Natural killer cell treated with Interleukin-12 subunit alpha and Interleukin-12 subunit beta and Interleukin-15 and Interleukin-18, amount 100 ng/mL, for 72 hours (primary cell): ENCODE measurements at places on chromosomes 6 and 20. TPM values are rescaled to one million over a fixed set of nuclear protein-coding genes. Genes with fewer than 3 reads are reported as not detected.

DNA sequence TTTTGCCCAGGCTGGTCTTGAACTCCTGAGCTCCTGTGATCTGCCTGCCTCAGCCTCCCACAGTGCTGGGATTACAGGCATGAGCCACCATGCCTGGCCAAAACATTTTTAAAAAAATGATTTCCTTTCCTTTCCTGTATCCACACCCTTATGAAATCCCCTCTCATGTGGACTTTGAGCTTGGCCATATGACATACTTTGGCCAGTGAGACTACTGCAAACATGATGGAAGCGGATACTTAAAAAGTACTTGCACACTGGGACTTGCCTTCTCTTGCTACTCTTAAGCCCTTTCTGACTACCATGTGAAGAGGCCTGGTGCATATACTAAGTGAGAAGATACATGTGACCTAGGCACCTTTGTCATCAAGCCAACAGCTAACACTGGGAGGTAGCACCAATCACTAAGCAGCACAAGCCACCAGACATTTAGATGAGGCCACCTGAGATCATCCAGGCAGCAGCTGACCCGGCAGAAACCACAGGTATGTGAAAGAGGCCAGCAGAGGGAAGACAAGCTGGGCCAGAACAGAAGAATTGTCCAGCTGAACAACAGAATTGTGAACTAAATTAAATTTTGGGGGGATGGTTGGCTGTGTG, 78.5 kb upstream of the HDAC2 start:
- H3K4me1 ChIP-seq, result no peaks in the 10 kb centered on the region
- DNase-seq, result no peak
- H3K27me3 ChIP-seq, result no peaks in the 10 kb centered on the region
- H3K36me3 ChIP-seq, result no peaks in the 10 kb centered on the region
- H3K4me3 ChIP-seq, result no peak overlapping the region
- H3K27ac ChIP-seq, result no peak overlapping the region

GRCh38 chr6:33692078-33692759, 19.3 kb downstream of the UQCC2 start:
- peak overlapping the region; percentile 84 for H3K4me3 ChIP-seq
- peak overlapping the region; percentile 97 for H3K27ac ChIP-seq
- H3K4me1 ChIP-seq, result peaks cover 23% of the 10 kb centered on the region
- H3K27me3 ChIP-seq, result no peaks in the 10 kb centered on the region

The DPPA5 gene
- total RNA-seq, result not detected

DNA sequence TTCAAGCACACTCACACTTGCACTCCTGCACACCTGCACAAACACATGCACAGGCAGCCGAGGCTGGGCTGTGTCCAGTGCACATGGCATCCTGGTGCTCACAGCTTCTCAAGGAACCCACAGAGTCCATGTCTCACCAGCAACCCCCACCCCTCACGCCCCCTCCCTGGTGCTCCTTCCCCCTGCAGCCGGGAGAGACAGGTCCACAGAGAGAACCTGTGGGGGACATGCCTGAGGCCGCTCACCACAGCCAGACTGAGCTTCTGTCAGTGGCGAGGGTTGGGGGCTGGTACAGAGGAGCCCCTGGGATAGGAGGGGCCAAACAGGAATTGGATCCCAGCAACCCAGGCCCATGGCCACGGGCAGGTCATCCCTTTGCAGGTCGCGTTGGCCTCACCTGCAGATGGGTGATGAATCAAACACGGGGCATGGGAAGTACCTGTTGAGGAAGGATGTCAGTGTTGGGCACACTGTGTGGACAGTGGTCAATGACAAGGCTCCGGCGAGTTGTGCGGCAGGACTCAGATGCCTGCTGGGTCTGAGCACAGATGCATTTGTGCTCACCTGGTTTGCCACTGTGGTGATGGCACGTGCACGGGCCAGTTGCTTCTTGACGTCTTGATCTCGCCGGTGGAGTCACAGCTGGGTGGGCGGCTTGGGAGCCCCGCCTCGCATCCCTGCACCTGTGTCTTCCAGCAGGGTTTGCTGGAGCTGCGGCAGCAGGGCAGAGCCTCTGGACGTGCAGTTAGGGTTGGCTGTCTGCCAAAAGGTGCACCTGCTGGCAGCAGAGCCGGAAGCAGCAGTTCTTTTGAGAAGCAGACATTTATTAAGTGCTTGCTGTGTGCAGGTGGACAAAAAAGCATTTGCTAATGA, 113.0 kb downstream of the ERMARD start:
- no peak for DNase-seq
- H3K36me3 ChIP-seq, result no peaks in the 10 kb centered on the region
- H3K4me3 ChIP-seq, result no peak overlapping the region
- H3K27me3 ChIP-seq, result peaks cover 7% of the 10 kb centered on the region
- peaks cover 11% of the 10 kb centered on the region for H3K4me1 ChIP-seq

The TRIM31 gene
- not detected for total RNA-seq

DNA sequence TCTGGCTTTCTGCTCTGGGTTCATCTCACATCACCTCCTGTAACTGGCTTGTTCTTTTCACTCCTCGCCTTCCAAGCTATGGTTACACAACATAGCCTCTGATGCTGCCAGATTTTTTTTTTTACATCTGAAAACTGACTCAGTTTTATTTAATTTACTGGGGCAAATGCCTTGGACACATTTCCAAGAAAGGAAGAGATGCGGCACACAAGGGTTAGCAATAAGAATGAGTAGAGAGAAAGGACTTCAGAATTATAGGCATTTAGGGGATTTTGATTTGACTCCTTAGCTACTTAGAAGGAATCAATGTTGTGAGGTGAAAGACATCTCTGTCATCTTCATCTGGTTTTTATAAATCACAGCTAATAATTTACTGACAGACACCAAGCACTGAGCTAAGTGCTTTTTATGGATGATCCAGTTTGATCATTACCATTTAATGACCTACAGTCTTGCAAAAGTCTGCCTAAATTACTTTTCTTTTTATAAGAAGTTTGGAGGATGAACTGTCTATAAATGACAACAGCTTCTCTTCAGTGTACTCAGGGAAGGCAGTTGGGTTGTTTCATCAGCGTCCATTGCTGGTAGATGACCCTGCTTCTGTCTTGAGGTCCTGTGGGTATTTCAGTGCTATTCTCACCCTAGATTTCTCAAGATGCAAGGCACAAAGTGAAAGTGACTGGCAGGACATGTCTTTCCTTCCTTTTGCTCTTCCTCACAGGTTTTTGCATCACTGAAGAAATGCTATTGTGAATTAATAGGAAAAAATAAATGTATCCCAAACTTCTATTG, 31.1 kb downstream of the LAMA4 start:
- no peak for DNase-seq
- H3K36me3 ChIP-seq, result no peaks in the 10 kb centered on the region
- H3K27ac ChIP-seq, result no peak overlapping the region
- no peak overlapping the region for H3K4me3 ChIP-seq

- H3K27ac ChIP-seq, result no peak overlapping the region
- H3K4me3 ChIP-seq, result no peak overlapping the region
- no peak for DNase-seq
- H3K4me1 ChIP-seq, result no peaks in the 10 kb centered on the region
- no peaks in the 10 kb centered on the region for H3K27me3 ChIP-seq
Observed at GRCh38 chr20:4633780-4634179, 87.9 kb upstream of the PRND start.

DNA sequence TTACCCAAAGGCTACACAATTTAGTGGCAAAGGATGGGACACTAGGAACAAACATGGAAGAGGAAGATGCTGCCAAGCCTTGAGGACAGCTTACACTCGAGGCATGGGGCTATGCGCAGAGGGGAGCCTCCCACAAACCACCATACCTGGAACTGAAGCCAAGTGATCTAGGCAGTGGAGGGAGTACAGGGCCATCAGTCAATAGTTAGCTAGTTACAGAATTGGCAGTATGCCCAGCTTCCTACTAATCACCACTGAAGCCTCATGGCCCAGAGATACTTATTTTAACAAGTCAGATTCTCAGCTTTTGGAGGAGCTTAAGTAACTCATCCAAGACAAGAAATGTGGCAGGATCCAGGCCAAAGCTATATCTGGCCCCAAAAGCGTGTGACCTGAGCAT, 226.6 kb upstream of the MOCS1 start:
- no peak overlapping the region for H3K4me3 ChIP-seq
- H3K4me1 ChIP-seq, result no peaks in the 10 kb centered on the region
- no peak for DNase-seq
- H3K27me3 ChIP-seq, result peaks cover 11% of the 10 kb centered on the region
- H3K27ac ChIP-seq, result no peak overlapping the region

DNA sequence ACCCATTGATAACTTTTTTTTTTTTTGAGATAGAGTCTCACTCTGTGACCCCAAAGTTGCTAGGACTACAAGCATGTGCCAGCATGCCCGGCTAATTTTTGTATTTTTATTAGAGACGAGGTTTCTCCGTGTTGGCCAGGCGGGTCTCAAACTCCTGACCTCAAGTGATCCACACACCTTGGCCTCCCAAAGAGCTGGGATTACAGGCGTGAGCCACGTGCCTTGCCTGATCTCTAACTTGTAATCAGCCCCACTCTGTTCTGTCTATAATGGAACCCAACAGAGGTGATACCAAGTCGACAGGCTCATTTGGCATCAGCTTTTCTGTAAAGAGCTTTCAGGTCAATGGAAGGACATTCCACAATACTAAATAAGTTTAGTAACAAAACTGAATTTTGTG, 99.4 kb downstream of the HFE start:
- no peaks in the 10 kb centered on the region for H3K27me3 ChIP-seq
- peaks cover 31% of the 10 kb centered on the region for H3K4me1 ChIP-seq
- H3K36me3 ChIP-seq, result no peaks in the 10 kb centered on the region
- no peak for DNase-seq
- no peak overlapping the region for H3K4me3 ChIP-seq

DNA sequence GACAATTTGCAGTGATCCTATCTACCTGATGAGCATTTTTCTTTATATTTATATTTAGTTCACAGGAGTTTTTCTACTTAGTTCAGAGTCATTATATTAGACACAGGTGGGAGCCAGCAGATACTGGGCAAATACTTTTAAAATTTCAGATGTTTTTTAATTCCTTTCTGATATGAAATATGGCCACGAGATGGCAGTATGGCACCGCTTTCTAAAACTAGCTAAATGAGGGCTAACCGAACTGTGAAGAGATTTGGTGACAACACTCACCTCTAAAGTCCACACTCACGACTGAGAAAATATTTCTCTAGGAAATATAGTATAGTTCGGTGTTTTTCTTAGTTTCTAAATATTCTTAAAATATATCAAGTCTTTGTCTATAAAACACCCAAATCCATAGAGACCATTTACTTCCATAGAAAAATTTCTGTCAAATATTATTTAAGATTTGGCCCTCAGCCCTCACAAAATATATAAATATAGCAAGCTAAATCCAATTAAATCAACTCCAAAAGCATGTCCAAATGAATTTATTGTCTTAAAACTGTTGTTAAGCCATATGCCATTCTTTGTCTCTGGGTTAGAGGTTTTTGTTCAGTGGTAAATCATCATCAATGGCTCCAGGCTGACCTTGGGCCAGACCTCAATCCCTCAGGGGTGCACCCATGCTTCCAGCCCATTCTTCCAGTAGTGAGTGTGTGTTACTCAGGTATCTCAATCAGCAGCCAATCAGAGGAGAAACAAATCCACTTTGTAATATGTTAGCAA, 63.6 kb downstream of the HUS1B start:
- H3K36me3 ChIP-seq, result peaks cover 24% of the 10 kb centered on the region
- peak; percentile 78 for DNase-seq
- no peak overlapping the region for H3K4me3 ChIP-seq
- H3K27me3 ChIP-seq, result no peaks in the 10 kb centered on the region
- peak overlapping the region; percentile 34 for H3K27ac ChIP-seq

DNA sequence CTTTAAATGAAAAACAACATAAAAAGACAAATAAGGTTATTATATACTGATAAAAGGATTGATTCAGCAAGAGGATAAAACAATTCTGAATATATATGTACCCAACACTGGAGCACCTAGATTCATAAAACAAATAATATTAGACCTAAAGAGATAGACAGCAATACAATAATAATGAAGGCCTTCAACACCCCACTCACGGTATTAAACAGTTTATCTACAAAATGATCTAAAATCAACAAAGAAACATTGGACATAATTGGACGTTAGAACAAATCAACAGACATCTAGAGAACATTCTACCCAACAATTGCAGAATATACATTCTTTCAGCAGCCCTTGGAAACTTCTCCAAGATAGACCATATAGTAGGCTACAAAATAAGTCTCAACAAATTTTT, 24.1 kb downstream of the TREM1 start:
- no peak overlapping the region for H3K4me3 ChIP-seq
- H3K27me3 ChIP-seq, result peaks cover 6% of the 10 kb centered on the region
- peaks cover 40% of the 10 kb centered on the region for H3K36me3 ChIP-seq
- no peak overlapping the region for H3K27ac ChIP-seq

GRCh38 chr6:168370310-168370991, 50.9 kb upstream of the DACT2 start:
- peak; percentile 74 for DNase-seq
- peaks cover 5% of the 10 kb centered on the region for H3K4me1 ChIP-seq
- H3K36me3 ChIP-seq, result no peaks in the 10 kb centered on the region
- H3K27ac ChIP-seq, result no peak overlapping the region
- no peak overlapping the region for H3K4me3 ChIP-seq

The WFDC5 gene
- total RNA-seq, result not detected

DNA sequence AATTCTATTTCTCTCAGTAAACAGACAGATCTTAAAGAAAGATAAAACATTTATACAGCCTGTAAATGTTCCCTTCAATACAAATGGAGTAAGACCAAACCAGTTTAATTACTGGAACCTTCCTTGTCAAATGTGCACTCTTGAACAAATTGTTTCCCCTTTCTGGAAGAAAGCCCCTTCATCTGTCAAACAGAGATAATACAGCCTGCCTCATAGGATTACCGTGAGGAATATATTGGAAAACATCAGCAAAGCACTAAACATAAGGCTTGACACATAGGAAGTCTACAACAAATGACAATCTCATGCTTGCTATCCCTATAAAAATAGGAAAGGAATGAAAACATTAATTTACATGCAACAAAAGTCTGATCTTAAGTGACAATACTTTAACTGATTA, 173.8 kb downstream of the PTPRK start:
- no peaks in the 10 kb centered on the region for H3K36me3 ChIP-seq
- H3K4me1 ChIP-seq, result no peaks in the 10 kb centered on the region
- H3K27me3 ChIP-seq, result peaks cover 10% of the 10 kb centered on the region
- H3K27ac ChIP-seq, result no peak overlapping the region
- DNase-seq, result no peak

GRCh38 chr20:36744764-36745191, 1.1 kb downstream of the NDRG3 start:
- no peaks in the 10 kb centered on the region for H3K27me3 ChIP-seq
- H3K36me3 ChIP-seq, result no peaks in the 10 kb centered on the region
- peak overlapping the region; percentile 73 for H3K27ac ChIP-seq
- peak overlapping the region; percentile 88 for H3K4me3 ChIP-seq
- H3K4me1 ChIP-seq, result peaks cover 19% of the 10 kb centered on the region

DNA sequence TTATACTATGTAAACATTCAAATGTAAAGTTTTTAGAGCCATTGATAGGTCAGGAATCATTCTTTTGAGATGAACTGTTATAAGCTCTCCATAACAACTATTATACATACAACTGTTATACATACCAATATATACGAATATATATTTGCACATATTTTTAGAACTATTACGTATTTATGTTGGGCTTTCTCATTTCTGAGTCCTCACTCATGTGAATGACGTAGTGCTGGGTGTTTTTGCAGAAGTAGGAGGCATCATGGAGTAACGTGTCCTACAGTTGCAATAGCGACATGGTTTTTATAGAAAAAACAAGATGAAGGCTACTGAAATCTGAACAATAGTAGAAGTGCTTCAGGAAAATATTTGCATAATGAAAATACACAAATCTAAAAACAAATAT, 36.4 kb upstream of the ADGRF4 start:
- H3K4me3 ChIP-seq, result no peak overlapping the region
- no peak overlapping the region for H3K27ac ChIP-seq
- DNase-seq, result no peak
- H3K4me1 ChIP-seq, result peaks cover 3% of the 10 kb centered on the region
- no peaks in the 10 kb centered on the region for H3K36me3 ChIP-seq
